ENCODE measurements at places on chromosomes 12 and 14. TPM values are rescaled to one million over a fixed set of nuclear protein-coding genes. Genes with fewer than 3 reads are reported as not detected.

DNA sequence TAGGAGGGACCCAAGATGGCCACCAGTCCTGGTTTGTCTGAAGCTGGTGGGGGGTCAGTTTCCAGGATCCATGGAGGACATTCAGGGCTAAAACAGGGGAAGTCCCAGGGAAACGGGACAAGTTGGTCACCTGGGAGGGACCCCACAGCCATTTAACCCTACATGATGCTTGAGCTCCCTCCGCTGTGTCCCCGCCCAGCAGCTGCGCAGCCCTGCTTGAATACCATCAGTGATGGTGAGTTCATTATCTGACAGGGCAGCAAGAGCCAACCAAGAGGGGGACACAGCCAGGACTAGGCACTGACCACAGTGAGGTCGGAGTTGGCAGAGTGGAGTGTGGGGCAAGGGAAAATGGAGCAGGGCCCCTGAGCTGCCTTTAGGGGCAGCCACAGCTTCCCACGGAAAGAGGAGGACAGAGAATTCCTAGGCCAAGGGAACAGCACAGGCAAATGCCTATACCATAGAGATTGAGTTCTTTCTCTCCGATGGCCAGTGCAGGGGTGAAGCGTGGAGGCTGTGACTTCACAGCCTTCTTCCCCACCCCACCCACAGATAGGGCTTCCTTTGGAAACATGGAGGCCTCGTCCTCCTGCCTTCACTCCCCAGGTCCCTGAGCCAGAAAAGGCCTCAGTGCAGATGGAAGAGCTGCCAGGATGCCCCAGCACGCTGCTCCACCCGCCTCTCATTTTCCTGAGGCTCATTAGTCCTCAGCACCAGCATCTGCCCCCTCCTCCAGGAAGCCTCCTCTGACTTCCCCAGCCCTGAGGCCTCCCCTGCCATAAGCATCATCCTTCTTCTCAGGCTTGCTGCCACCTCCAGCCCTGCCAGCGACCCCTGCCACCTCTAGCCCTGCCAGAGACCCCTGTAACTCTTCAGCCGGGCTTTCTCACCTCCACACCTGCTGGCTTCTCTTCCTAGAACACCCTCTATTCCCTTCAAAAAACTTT is 51.4 kb downstream of the CYP46A1 start:
- DNase-seq, result no peak

Gene CEBPE
- total RNA-seq, result 1.8 TPM

DNA sequence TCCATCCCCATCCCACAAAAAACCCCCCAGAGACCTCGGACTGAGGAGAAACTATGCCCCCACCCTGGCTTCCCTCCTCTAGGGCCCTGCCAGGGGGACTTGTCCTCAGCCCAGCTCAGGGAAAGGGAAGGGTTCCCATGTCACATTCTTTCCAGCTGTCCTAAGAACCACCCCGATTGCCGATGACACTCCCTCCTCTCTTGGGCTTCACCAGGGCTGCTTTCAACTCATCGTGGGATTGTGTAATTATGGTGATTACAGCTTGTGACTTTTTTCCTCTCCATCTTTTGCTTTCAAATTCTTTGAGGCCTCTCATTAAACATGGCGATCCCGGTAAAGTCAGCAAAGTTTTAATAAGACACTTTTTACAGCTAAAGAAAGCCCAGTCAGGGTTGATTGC is 344.0 kb downstream of the DPF3 start:
- DNase-seq, result no peak

DNA sequence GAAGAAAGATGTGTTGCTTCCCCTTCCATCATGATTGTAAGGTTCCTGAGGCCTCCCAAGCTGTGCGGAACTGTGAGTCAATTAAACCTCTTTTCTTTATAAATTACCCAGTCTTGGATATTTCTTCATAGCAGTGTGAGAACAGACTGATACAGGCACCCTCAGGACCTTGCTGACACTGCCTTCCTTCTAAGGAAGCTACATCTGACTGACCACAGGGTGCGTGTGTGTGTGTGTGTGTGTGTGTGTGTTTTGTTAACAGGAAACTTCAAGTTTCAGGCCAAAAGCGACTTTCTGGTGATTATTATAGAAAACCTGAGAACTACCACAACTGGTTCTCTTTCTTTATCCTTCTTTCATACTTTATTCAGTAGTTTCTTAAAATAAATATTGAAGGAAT is 149.0 kb downstream of the CAPZA3 start:
- DNase-seq, result no peak

Gene KRT6A
- not detected for total RNA-seq

DNA sequence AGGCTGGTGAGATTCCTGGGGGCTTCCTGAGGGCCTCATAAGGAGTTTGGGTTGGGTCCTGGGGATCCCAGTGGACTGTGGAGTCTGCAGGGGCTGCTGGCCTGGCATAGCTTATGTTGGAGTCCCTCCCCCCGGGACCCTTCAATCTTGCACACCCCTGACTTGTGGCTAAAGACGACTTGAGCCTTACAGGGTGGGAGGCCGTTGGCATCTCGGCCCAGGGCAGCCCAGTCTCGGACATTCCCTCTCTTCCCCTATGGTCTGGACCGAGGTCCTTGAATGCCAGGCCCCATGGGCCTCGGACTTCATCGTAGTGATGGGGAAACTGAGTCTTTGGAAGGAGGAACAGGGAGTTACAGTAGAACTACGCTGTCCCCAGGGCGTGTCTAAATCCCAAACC is 12.5 kb downstream of the RTL1 start:
- no peak for DNase-seq

Gene KRT84
- total RNA-seq, result not detected

Gene RNASE7
- not detected for total RNA-seq

DNA sequence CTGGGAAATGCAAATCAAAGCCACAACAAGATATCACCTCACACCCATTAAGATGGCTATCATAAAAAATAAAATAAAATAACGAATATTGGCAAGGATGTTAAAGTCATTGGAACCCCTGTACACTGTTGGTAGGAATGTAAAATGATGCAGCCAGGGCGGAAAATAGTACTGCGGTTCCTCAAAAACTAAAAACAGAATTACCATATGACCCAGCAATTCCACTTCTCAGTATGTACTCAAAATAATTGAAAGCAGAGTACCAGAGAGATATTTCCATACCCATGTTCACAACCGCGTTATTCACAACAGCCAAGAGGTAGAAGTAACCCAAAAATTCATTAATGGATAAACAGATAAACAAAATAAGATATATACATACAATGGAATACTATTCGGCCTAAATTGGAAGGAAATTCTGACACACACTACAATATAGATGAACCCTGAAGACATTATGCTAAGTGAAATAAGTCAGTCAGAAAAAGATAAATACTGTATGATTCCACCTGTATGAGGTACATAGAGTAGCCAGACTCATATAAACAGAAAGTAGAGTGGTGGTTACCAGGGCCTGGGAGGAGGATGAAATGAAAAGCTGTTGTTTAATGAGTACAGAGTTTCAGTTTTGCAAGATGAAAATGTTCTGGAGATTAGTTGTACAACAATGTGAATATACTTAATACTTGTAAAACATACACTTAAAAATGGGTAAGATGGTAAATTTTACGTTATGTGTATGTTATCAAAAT is 84.6 kb downstream of the TXNDC16 start:
- DNase-seq, result no peak

DNA sequence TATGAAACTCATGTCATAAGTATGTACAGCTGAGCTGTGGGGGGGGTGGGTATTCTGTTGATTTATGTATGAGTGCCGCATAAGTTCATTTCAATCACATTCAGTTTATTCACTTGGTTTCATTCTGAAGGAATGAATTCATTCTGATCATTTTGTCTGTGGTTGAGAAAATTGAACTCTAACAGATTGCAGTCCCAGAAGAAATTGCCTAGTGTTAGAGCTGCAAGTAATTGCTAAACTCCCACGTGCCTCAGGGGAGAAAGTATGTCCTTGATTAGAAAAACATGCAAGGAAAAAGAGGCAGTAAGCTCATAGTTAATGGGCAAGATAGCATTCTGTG is 442.4 kb upstream of the MGAT4C start:
- no peak for DNase-seq

DNA sequence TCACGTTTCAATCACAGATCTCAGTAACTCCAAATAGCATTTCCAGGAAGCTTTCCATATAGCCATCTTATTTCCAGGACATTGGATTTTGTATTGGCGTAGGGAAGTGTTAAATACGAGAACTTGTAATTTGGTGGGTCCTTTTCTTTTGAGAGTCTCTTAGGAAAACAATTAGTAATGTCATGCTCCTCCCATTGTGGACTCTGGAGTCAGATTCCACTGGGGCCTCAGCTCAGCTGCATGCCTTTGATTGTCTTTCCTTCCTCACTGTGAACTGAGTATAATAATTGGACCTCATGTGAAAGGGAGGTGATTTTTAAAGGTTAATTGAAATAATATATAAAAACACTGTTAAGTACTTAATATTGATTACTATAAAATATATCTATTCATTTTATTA is 462.6 kb downstream of the NPAS3 start:
- DNase-seq, result no peak

Gene MYL6B
- 3.5 TPM for total RNA-seq

DNA sequence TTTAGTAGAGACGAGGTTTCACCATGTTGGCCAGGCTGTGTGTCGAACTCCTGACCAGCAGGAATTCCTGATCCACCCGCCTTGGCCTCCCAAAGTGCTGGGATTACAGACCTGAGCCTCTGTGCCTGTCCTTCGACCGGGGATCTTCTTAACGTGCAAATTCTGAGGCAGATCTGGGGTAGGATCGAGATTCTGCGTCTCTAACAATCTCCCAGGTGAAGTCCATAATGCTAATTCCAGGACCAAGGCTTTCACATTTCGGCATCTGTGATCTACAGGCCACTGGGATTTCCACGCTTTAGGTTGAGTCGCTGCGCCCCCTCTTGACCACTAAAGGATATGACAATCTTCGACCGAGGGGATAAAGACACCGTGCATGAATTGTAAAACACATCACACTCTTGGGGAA is 24.8 kb downstream of the FOS start:
- peak; percentile 42 for DNase-seq

DNA sequence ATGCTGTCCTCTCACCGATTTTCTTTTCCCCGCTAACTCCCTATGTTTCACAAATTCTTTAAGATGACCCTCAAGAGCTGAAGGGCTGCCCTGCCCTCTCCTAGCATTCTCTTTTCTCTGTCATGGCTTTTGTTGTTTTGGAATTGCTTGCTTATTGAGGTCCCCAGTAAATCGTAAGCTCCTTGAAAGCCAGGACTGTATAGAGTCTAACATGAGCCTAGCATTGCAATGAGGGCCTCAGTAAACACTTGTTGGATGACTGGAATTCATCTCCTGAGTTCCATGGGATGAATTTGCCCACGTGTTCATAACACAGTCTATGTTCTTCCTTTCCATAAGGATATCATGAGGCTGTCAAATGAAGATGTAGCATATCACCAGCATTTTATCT is 92.2 kb downstream of the APAF1 start:
- no peak for DNase-seq

DNA sequence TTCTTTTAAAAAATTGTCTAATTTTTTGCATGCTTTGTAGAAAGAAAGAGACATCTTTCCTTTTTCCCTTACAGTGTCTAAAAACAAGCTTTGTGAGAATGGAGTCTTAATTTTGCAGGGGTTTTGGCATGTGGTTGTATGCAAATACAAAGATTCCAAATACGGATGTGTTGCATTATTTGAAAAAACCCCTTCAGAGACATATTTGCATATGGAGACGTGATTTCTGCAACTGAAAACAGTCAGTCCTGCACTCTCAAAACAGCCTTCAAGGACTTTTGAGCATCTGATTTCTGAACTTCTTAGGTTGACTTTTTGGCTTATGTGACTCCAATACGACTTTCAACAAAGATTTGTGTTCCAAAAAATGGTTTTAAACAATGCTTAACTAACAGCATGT is 7.8 kb downstream of the IRAK3 start:
- DNase-seq, result no peak

DNA sequence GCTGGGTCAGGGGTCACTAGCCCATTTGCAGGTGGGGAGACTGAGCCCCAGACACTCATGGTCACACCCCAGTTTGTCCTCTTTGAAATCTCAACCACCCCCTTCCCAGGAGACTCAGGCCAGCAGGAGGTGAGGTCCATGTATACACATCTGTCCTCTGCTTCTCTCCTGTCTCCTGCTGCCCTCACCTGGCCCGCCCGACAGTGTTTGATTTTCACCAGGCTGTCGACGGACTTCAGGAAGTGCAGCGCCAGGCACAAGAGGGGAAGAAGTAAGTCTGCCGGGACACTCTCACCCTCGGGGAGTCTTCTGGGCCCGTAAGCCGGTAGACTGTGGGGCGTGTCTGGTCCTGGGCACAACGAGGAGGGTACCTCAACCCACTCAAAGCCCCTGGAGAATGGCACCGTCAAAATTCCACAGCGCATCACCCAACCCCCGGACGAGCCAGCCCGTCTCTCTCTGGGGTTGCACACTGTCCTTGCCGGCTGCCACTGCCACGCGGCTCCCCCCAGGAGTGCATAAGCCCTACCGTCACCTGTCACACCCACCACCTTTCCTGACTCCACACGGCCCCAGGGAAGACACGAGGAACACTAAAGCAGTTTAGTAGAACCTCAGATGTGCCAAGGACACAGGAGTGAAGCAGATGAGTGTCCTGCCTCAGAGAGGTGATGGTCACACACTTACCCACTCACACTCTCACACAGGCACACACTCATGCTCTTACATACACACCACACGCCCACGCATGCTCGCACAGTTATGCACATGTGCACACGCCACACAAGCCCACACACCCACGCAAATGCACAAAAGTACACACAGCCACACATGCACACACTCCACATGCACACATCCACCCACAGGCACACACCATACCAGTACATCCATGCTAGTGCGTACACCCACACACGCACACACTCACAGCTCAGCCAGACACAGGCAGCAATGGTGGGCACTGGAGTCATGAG is 13.1 kb upstream of the SIVA1 start:
- DNase-seq, result no peak

Gene ABCD2
- 23.3 TPM for total RNA-seq

DNA sequence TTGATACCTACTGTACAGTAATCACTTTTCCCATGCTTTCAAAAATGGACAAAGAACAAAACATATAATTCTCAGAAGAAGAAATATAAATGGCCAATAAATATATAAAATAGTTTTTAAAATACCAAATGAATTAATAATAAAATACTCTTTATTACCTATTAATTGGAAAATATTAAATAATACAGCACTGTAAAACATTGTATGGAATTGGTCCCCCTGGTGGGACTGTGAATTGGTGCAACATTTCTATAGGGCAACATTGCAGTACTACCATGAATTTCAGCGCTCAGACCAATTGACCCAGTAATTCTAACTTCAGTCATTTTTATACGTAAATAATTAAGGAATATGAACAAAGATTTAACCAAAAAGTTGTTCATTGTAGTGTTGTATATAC is 162.6 kb downstream of the PELI2 start:
- DNase-seq, result no peak

GRCh38 chr12:67091204-67091603 is 178.0 kb upstream of the CAND1 start:
- DNase-seq, result no peak

DNA sequence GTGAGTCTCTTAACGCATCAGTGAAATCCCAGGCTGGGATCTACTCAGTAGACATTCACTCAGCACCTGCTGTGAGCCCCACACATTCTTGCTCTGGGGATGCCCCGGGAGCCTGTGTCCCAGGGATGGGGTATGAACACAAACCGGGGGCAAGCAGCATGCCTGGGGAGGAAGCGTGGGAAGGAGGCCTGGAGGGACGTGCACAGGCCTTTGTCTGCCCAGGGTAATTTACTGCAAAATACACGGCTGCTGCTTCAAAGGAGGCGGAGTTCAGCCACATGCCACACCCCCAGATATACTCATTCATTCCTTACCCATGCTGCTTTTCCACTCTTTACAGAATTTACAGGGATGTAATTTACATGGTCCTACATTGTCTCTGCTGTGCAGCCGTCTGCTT is 187.8 kb downstream of the ADGRD1 start:
- DNase-seq, result no peak

Measured in naive thymus-derived CD8-positive, alpha-beta T cell (primary cell).